Kidney capillary endothelial cell (primary cell): ENCODE measurements at places on chromosomes 12 and 14.

DNA sequence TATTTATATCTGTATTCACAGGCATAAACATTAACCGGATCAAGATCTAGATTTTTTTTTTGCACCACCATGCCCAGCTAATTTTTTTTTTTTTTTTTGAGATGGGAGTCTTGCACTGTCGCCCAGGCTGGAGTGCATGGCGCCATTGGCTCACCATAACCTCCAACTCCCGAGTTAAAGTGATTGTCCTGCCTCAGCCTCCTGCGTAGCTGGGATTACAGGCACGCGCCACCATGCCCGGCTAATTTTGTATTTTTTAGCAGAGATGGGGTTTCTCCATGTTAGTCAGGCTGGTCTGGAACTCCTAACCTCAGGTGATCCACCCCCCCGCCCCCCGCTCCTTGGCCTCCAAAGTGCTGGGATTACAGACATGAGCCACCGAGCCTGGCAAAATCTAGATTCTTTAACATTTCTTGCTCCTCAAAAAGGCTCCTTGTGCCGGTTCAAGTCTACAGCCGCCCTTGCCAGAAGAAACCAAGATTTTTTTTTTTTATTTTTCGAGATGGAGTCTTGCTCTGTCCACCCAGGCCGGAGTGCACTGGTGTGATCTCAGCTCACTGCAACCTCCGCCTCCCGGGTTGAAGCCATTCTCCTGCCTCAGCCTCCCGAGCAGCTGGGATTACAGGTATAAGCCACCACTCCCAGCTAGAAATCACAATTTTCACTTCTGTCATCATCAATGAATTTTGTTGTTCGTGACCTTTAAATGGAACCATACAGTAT, 36.9 kb upstream of the SLC2A3 start:
- no peak for DNase-seq

DNA sequence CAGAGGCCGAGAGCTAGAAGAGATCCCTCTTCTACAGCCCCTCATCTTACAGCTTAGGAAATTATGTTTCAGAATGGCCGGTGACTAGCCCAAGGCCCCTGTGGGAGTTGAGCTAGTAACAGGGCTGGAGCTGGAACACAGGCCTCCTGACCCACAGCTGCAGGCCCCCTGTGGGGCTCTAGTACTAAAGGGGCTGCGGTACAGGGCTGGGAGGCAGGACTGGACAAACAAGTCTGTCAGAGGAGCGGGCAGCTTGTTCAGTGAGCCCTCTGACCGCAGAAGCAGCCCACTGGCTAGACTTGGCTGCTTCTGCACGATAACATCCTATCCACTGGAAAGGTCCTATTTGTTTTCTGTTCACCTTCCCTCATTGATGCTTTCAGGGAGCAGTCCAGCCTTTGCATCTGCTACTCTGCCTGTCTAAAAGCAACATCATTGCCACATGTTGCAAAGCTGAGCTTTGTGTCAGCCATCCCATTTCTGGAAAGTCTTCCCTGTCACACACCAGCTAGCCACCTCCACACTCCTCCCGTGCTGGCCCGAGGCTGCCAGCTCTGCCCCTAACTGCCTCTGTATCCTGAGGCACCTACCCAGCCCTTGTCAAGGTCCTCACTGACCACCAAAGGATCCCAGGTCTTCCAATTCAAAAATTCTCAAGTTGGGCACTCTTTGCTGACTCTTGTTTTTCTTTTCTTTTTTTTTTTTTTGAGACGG, 10.2 kb downstream of the PSMC1 start:
- no peak for DNase-seq

DNA sequence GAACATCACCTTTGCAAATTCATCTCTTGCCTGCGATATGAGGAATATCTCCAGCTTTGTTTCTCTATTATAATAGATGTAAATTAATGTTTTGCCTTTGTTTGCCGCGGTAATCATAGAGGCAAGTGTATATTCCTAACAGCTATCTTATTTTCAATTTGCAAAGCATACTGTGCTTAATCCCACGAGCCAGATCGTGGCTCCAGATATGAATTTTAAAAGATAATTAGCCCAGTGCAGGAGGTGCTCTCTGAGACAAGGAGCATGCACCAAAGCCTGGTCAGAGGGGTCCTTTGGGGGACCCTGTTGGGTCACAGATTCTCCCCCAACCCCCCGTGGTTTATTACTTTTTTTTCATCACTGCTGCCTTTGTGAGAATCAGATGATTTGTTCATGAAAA, 1087.5 kb downstream of the BCL11B start:
- DNase-seq = no peak

GRCh38 chr12:41612892-41613557, 424.9 kb downstream of the PDZRN4 start:
- DNase-seq = no peak

DNA sequence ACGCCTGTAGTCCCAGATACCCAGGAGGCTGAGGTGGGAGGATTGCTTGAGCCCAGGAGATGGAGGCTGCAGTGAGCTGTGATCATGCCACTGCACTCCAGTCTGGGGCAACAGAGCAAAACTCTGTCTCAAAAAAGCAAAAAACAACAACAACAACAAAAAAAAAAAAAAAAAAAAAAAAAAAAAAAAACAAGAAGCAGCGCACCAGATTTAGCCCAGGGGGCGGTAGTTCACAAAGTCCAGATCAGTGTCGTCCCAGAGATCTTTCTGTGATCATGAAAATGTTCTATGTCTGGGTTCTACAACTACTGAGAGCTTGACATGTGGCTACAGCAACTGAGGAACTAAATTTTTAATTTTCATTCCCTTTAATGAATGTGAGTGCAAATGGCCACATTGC, 27.4 kb downstream of the OAS2 start:
- DNase-seq = peak; percentile 45

- no peak for DNase-seq
Observed at GRCh38 chr12:39065455-39065854, 160.1 kb upstream of the CPNE8 start.

DNA sequence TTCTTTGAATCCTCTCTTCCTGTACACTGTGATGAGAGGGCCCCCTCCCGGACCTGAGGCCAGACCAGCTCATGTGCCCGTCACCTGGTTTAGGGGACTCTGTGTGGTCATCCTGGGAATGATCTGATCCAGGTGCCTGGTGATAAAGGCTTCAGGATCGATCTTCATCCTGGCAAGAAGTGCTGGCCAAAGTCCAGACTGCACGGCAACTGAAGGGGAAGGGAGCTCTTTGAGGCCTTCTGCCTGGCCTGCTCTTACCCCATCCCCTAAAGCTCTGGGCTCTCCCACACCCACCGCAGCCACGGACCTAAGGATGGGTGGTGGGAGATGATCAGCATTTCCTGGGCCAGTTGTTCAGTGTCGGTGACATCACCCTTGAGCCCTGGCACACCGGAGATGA, 31.8 kb downstream of the GCN1 start:
- DNase-seq = no peak

GRCh38 chr12:58502226-58502625, 418.1 kb downstream of the LRIG3 start:
- DNase-seq = no peak

DNA sequence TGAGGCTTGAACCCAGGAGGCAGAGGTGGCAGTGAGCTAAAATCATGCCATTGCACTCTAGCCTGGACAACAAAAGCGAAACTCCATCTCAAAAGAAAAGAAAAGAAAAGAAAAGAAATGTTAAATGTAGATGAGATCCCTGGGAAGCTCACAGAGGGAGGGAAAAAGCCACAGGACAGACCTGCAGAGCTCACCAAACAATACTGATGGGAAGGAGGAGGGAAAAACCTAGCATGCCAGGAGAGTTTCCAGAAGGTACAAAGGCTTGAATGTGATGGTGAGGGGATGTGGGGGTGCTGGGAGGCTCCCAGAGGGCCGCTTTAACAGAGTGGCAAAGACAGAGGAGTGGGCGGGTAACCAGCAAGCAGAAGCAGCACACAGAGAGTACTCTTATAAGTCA, 72.3 kb downstream of the PTPN21 start:
- DNase-seq = no peak

DNA sequence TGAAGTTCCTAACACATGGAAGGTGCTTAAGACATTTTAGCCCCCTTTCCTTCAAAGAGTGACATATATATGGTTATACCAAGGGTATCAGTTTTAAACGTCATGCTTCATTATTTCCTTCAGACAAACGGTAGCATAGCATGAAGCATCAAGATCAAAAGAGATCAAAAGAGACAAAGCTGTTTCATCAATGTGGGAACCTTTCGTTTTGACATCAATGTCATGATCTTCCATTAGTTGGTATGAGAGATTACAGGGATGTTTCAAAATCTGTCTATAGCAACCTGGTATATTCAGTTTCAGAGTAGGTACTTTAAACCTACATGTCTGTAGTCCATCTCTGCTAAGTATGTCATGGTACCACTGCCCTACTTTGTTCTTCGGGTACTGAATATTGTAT, 28.3 kb downstream of the PUS7L start:
- DNase-seq = no peak

GRCh38 chr14:102779574-102780315, 2.5 kb downstream of the TRAF3 start:
- no peak for DNase-seq

DNA sequence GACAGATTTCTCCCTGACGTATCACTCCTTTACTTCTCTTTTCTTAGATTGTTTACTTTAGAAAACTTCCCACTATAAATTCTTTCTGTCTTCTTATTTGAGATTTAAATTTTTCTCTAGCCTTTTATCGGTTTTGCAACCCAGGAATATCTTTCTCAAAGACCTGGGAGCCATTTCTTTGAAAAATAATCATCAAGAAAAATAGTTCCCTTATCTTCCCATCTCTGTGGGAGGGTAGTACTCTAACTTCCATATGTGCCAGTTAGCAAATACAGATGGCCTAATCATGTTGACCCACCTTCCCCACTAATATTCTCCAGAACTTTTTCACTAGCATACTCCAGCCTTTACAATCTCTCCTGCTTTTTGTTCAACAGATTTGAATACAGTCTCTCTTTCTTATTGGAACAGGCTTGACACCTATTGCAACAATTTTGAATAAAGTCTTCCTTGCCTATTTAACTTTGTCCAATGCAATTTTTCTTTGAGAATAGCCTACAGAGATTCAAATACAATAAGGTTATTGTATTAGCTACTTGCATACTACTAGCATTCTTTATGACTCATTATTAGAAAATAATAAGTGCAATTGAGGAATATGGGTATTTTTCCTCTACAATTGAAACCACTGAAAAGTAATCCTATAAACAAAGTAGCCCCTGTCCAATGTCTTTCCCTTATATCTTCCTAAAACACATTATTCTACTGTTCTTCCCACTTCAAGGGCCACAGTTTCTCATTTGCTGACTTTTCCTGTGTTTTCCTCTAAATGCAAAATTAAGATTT, 27.4 kb upstream of the KLRB1 start:
- DNase-seq = no peak

- no peak for DNase-seq
Observed at GRCh38 chr14:32938719-32939253, at the start of gene NPAS3. TSS of gene NPAS3 (plus strand) at chr14:32938879.

DNA sequence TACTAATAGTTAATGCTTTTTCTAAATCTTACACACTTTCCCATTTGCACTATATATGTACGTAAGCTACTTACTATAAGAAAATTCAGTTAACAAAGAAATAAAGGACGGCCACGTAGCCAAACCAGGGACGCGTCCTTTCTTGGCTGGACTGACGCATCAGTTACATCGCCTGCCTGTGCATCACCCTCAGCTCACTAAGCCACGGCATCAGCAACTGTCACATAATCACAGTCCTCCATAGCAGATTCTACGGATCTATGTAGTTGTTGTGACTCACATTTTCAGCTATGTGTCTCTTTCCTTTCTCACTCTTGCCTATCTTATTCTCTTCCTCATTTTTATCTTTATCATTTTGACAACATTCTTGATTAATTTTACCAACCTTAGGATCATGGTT, 38.1 kb upstream of the C12orf50 start:
- DNase-seq = no peak
